Dermis blood vessel endothelial cell (primary cell): ENCODE measurements at places on chromosomes 6 and 20. TPM values are rescaled to one million over a fixed set of nuclear protein-coding genes. Genes with fewer than 3 reads are reported as not detected.

- DNase-seq = no peak
Measured at GRCh38 chr6:139961190-139961589, 586.7 kb upstream of the CITED2 start.

DNA sequence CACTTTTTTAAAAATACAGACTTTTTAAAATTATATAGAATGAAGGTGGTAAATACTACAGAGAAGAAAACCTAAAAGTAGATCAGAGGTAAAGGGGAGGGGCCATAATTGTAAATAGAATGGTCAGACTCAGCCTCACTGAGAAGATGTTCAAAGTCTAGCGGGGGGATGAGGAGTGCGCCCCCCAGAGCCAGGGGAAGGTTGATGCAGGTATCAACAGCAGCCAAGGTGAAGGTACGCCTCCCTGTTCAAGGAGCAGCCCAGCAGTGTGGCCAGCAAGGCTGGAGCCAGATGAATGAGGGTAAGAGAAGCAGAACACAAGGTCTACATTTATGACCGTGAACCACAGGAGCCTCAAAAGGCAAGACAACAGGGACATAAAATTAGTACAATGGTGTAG is 204.1 kb downstream of the PTPRT start:
- no peak for DNase-seq

DNA sequence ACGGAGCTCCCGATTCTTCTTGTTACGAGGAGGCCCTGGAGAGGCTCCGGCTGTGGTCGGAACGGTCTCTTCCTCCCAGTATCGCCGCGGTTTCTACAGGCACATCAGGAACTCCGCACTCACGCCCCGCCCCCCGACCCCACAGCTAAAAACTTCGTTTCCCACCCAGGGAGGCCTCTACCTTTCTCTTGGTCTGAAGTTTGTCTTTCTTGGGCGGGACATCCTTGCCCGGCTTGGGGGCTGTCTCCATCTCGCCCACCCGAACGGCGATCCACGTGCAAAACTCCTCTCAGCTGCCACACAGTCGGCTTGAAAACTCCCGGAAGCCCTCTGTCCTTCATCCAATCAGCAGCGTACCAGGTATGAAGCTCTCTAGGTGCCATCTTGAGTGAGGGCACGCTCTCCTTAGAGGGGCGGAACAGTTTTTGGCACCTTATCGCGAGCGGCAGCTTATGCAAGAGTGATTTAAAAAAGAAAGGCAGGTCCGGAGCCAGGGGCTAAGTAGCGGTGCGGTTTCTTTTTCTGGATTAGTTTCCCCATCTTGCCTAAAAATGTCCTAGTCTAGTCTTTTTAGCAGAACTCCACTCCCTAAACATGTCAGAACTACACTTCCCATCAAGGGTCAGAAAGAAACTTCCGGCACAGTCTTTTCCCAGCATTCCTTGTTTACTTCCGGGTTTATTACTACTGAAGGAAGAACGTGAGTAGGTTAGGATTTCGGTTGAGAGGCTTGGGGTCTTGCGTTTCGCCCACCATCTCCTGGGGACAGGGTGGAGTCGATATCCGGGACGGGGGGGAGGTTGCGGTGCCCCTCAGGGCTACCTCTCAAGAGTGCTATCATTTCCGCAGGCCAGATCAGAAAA is at the start of the genes PFDN6 and WDR46:
Gene PFDN6 (plus strand): TSS at position 681 of the 863 bp plus-strand sequence. CDS start 256 bp downstream, outside the sequence.
Gene WDR46 (minus strand): TSS at position 319 of the 863 bp plus-strand sequence. CDS start 69 bp downstream, at position 250.
- peak; percentile 92 for DNase-seq

Gene HCK
- not detected in 2 replicates for total RNA-seq

DNA sequence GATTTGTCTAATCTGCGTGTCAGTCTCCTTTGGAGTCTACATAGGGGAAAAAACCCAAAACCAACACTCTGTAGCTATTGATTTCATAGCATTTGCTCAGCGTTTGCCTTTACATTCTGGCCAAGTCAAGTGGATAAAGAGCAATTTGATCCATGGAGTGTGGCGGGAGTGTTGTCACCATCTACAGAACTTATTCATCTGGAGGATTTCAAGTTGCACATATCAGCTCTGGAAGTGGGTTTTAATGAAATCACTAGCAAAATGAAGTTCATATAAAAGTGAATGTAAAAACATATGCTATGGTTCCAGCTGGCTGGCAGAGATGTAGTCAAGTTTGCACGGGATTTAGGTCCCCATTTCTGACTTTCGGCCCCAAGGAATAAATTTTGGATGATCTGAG is 219.7 kb upstream of the SUPT3H start:
- DNase-seq = no peak

DNA sequence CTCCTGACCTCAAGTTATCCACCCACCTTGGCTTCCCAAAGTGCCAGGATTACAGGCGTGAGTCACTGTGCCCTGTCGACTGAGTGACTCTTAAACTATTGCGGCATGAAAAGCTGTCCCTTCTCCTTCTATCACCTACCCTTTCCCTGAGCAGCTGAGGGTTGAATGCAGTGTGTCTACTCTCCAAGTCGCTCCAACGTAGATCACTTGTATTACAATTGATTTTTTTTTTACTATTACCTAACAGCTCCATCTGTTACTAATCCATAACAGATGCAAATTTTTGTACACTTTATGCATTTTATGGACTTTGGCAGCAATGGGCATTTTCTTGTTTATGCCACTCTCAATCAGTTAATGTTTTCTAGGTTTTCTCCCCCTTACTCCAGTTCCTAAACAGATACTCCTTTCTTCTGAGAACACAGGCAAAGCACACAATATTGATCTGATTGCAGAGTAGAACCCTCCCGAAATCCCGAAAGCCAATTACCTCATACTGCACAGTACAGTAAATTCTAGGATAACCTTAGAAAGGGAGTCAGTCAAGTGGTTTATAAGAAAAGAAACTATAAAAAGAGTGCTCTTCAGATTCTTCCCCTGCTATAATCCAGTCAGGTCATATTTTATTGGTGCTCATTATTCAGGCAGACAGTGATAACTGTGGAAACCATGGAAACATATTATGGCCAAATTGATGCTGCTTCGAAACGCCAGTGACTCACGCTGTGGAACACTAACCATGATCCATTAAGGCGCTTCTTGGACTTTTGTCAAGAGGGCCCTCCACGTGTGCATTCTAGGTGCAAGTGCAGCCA is 273.0 kb downstream of the ADGB start:
- no peak for DNase-seq

GRCh38 chr6:144619966-144620365 is 334.8 kb downstream of the UTRN start:
- no peak for DNase-seq

Gene GNRH2
- total RNA-seq = not detected in 2 replicates

DNA sequence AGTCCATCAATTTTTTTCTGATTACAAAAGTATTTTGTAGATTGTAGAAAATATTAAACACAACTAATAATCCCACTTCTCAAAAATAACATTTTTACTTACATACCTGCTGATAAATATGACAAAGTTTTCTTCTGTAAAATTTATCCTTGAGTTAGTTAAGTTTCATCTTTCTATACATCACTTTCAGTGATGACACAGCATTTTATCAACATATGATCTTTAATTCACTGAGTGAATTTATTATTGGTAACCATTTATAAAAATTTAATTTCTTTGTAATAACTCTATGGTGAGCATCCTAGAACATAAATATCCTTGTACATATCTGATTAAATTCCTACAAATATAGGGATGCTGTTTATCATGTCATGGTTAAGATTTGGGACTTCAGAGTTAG is 385.0 kb upstream of the SLC35B3 start:
- no peak for DNase-seq

DNA sequence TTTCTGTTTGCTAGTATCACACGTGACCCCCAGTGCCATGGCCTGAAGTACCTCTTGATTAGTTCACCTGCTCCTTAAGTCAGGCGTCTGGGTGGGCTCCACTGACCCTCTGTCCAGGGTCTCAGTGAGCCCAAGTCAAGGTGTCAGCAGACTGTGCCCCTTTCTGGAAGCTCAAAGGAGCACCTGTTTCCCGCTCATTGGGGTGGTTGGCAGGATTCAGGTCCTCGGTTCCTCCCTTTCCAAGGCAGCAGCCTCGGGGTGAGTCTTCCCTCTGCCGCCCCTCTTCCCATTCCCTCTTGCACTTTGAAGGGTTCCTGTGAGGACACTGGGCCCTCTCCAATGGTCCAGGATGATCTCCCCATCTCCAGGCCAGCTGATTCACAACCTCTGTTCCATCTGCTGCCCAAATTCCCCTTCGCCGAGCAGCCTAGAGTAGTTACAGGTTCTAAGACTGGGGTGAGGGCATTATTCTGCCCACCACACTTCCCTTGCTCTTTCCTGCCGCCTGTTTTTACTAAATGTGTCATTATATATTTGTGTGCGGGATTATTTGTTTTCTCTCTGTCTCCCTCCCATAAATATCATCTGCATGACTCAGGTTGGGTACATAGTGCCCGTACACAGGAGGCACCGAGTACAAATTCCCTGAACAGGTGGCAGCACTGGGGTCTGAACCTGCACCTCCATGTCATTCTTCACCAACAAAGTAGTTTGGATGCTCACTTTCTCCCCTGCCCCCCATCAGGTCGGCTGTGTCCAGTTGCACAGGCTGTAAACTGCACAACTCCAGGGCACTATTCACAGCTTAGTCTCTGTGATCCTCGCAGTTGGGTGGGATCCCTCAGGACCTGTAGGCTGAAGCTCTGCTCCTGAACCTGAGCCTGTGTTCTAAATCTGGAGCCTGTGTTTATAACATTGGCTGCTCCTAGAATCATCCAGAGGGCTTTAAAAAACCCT is 58.5 kb downstream of the RBM38 start:
- no peak for DNase-seq

- DNase-seq = no peak
Measured at GRCh38 chr20:18005170-18005989, 36.6 kb downstream of the MGME1 start.

- DNase-seq = peak; percentile 74
Measured at GRCh38 chr6:89610149-89610642, 28.4 kb downstream of the LYRM2 start.

Gene RGS17
- 3.3 and 3.9 TPM in 2 replicates for total RNA-seq

DNA sequence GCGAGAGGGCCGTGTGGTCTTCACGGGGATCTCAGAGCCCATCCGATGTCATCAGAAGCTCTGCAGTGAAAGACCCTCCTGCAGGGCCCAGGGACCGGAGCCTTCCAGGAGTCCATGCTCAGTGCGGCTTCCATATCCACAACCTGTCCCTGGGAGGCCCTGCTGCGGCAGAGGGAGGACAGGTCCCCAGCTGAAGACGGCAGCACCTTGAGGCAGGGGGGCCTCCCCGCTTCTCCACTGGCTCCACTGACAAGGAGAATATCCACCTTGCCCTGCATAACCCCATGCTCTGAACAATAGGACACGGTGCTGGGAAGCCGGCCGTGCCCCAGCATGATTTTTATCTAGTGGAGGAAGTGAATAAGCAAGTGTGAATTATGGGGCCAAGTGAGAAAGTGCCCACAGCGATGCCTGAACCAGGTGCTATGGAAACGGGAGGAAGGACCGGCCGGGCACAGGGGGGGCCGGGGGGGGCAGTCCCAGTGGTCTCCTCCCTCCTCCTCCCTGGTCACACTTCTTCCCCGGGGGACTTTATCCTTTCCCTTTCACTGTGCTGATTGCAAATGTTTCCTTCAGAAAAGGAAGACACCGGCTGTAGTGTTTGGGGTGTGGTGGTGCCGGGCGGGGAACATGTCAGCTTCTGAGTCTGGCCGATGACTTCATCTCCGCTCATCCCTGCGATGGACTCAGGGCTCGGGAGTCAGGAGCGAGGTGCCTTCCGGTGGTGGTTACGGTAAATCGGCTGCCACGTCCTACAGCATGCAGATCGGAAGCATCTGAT is 225.1 kb downstream of the ERMARD start:
- peak; percentile 47 for DNase-seq

DNA sequence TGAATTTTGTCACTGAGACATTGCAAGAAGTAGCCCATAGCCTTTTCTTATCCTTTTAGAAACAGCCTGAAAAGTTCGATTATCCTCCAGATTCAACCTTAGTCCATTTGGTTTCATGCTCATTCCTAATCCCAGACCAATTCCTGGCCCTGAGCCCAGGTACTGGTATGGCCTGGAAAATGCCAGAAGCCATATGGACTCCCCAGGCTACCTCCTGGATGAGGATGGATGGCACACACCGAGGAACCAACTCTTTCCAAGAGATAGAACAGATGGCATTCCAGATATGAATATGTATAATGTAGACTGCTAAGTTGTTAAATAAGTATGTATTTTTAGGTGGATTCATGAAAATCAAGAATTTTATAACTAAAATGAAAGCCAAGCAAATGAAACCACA is 51.6 kb upstream of the SNAP25 start:
- no peak for DNase-seq

DNA sequence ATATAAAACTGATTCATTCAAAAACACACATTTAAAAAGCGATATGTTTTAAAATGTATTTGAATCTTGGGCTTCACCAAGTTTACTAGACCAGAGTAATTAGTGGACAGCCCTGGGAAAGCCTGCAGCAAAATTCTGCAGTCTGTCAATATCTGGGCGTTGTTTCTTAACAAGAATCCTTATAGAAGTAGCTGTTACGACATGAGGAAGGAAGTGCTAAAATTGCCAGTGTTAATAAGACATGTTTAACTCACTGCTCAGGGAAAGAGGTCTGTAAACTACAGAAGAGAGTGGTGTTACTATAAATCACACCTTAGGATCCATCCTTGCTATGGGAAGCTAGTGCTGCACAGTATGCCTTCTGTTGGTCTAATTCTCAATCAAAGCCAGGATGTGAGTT is 120.6 kb downstream of the TBX18 start:
- peak; percentile 44 for DNase-seq

GRCh38 chr6:136338486-136338885 is 48.8 kb upstream of the BCLAF1 start:
- DNase-seq = no peak

DNA sequence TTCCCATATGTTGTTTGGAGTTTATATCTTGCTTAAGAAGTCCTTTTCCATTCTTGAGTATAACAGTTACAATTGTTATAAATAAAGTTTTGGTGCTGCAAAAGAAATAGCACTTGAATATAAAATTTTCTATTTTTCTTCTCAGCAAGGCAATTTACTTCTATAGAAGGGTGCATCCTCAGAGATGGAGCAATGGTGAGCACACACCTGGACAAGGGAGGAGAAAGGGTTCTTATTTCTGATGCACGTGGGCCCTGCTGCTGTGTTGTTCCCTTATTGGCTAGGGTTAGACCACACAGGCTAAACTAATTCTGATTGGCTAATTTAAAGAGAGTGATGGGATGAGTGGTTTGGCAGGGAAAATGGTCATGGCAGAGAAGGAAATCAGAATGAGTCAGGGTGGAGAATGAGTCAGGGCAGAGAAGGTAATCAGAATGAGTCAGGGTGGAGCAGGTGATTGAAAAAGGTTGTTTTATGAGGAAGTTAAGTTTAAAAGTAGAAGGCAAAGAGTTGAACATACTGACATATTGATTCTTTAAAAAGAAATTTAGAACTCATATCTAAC is 38.0 kb downstream of the CST8 start:
- DNase-seq = no peak

DNA sequence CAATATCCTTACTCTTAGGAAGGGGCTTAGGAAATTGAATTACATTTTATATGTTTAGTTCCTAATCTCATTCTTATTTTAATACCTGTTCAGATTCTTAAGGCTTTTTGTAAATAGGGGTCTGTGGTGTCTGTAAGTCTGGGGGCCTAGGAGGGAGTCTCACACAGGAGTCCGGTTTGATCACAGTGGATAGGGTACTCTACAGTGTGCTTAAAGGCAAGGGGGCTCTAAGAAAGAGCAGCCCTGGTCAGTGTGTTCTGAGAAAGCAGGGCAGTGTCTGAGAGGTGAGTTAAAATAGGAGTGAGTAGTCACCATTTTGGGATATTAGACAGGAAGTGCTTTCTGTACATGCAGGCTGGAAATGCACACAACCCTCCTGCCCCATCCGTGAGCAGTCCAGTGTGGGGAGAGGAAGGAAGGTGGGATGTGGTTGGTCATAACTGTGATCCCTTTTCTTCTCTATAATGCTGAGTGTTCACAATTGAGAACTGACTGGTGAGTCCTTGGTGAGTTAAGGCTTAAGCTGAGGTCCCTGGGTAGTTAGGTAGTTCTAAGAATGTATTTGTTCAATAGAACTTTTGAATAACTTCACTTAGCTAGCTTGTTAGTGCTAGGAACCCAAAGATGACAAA is 50.0 kb downstream of the CDKAL1 start:
- peak; percentile 27 for DNase-seq
